ENCODE measurements at places on chromosomes 7 and 10.

DNA sequence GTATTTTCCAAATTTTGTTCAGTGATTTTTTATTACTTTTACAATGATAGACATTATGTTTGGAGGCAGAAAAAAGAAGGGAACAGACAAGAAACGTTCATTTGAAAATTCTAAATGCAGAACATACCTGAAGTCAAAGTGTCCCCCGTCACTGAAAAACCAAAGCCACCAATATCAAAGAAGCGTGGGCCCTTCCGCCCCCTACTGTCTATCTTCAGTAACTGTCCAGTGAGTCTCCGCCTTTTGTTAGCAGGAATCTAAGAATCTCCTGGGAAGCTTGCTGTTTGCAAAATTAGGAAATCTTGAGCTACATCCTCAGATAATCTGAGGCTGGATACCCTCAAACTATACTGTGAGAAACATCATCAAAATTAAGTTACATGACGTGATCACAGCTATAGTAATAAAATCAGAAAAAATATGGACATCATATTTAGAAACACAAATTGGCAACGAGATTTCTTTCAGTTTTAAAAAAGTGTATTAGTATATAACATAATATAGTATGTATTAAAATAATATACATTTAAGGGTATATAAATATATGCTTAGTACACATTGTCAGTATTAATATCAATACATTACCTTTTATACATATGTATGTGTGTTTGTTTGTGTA, 169.3 kb upstream of the AKR1E2 start:
- DNase-seq: peak; percentile 11

- no peak for DNase-seq
These were observed 7.6 kb upstream of the HERPUD2 start for GRCh38 chr7:35702541-35702940.

DNA sequence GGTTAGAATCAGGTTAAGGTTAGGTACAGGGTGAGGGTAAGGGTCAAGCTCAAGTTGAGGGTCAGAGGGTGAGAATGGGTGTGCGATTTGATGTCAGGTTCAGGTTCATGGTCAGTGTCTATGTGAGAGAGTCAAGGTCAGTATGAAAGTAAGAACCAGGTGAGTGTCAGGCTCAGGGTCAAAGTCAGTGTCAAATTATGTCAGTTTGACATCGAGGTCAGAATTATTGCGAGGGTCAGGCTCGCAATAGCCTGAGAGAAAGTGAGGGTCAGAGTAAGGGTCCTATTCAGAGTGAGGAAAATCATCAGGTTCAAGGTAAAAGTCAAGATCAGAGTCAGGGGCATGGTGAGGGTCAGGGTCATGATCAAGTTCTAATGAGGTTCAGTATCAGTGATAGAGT, 13.0 kb downstream of the MRPS24 start:
- DNase-seq: no peak

GRCh38 chr7:108813251-108814014, 243.8 kb downstream of the DNAJB9 start:
- no peak for DNase-seq

- DNase-seq: no peak
These were observed 35.7 kb upstream of the EBLN1 start for GRCh38 chr10:22253580-22253882.

- DNase-seq: no peak
These were observed 191.9 kb downstream of the MDFIC start for GRCh38 chr7:115113776-115114175.

DNA sequence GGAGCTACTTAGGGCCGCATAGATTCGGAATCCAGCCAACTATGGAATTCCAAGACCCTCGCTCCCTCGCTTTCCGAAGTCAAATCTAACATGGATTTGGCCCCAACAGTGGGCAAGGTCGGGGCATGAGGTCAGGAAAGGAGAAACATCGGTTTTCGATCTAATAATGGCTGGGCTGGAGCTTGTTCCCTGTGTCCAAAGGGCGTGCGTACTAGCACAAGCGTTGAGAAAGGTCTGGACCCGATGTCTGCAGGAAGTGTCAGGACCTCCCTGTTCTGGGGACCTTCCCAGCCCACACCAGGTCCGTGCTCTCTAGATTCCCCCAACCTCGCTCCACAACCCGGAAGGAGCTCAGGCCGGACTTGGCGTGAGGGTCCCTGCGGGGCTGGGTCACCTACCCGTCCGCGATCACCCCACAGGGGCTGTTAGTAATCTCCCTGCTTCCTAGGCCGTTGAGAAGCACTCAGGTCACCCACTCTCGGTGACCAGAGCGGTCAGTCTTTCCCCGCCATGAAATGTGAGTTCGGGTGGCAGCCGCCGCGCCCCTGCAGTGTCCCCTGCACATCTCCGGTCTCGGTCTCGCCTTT, 4.8 kb downstream of the FEZF1 start:
- no peak for DNase-seq

DNA sequence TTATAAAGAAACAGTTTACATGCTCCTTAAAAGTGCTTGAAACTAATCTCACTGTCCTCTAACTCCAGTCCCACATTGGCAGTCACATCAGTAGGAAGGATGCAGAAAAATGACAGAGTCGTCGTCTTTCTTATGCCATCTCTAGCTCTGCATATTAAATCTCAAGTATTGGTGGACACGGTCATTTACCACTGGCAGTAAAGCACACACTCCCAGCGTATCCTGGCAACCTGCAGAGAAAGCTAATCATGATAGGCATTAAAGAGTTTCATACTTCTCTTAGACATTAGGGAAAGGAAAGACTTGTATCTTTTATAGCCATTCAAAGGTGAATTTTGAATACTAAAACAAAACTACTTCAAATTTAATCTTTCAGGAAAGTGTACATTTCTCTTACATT, 202.0 kb upstream of the COBL start:
- no peak for DNase-seq

DNA sequence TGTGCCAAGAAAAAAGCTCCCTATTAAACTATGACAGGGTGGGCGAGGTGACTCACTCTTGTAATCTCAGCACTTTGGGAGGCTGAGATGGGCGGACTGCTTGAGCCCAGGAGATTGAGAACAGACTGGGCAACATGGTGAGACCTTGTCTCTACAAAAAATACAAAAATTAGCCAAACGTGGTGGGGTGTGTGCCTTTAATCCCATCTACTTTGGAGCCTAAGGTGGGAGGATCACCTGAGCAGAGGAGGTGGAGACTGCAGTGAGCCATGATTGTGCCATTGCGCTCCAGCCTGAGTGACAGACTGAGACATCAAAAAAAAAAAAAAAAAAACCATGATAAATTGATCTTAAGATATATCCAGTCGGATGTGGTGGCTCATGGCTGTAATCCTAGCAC, 11.5 kb downstream of the POLR3A start:
- DNase-seq: no peak

- DNase-seq: no peak
These were observed 268.2 kb downstream of the PTEN start for GRCh38 chr10:88131511-88132139.

- DNase-seq: no peak
These were observed 67.3 kb upstream of the NPY start for GRCh38 chr7:24216576-24217125.

GRCh38 chr7:158126661-158127060, 461.0 kb downstream of the PTPRN2 start:
- DNase-seq: no peak

- no peak for DNase-seq
These were observed 63.7 kb downstream of the PRSS58 start for GRCh38 chr7:142194201-142194600.

- DNase-seq: no peak
These were observed 27.0 kb downstream of the ZNF438 start for GRCh38 chr10:31004611-31005193.

- DNase-seq: no peak
These were observed 3.7 kb downstream of the MEOX2 start for GRCh38 chr7:15682751-15683245.

DNA sequence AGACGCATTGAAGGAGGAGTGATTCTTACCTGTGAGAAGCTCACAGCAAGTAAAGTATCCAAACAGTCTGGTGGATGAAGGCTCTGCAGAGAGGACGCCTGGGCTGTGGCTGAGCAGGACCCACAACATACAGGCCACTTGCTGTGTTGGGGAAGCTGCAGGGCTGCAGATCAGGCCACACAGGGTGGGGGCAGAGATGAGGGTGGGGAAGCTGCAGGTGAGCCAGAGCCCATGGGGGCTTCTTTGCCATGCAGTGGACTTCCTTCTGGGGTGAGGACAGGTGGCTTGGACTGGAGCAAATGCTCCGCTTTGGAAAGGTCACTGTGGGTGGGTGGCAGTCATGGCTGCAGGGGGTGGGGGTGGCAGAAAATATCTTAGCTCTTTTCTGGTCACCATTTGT, 214.8 kb downstream of the GLRX3 start:
- DNase-seq: no peak

Measured in thymus (tissue), 14 donors.